ENCODE measurements at places on chromosomes 4 and X. TPM values are rescaled to one million over a fixed set of nuclear protein-coding genes. Genes with fewer than 3 reads are reported as not detected.

Gene PGRMC1
- 133 TPM for total RNA-seq

Gene DLG3
- total RNA-seq, result 16.7 TPM

Gene GPR82
- total RNA-seq, result not detected

Gene FDCSP
- not detected for total RNA-seq

Gene POLR2B
- total RNA-seq, result 115 TPM

Gene PPP2R2C
- total RNA-seq, result not detected

Gene TEC
- total RNA-seq, result 0.71 TPM

Gene DCAF8L2
- under 0.01 TPM for total RNA-seq

Gene ATG4A
- 10.2 TPM for total RNA-seq

Gene NPY2R
- not detected for total RNA-seq

Gene TEX13D
- total RNA-seq, result not detected

Gene SMIM10L2A
- total RNA-seq, result 0.28 TPM

Gene OTUD4
- 16.5 TPM for total RNA-seq

Gene ETDB
- not detected for total RNA-seq

Gene PCDH10
- total RNA-seq, result 1.8 TPM

Gene ADH1A
- not detected for total RNA-seq

Gene TMEM150C
- 0.65 TPM for total RNA-seq

Gene PNMA3
- total RNA-seq, result 0.28 TPM

Gene SLC49A3
- 2.7 TPM for total RNA-seq

Gene UGT2A1
- total RNA-seq, result not detected

Gene CABS1
- not detected for total RNA-seq

Gene MMGT1
- 6.5 TPM for total RNA-seq

Gene SPANXN5
- total RNA-seq, result not detected

Gene CNKSR2
- total RNA-seq, result 1.6 TPM

Gene CSAG3
- not detected for total RNA-seq

Gene OTC
- total RNA-seq, result not detected

Gene TRIM60
- not detected for total RNA-seq

Gene APLN
- 4.3 TPM for total RNA-seq

Gene AREG
- total RNA-seq, result not detected

Gene PRPS2
- 24.5 TPM for total RNA-seq

Gene LDOC1
- 4.6 TPM for total RNA-seq

Data from smooth muscle cell of bladder (primary cell).